ENCODE measurements at places on chromosomes 2 and 18.
A peak's percentile ranks its signal among the peaks of the same experiment; 100 is the strongest.

GRCh38 chr2:210128961-210129360 is 42.2 kb downstream of the KANSL1L start:
- peak; percentile 41 for DNase-seq

GRCh38 chr2:219629976-219630695 is 2.7 kb downstream of the SLC4A3 start:
- no peak for DNase-seq

DNA sequence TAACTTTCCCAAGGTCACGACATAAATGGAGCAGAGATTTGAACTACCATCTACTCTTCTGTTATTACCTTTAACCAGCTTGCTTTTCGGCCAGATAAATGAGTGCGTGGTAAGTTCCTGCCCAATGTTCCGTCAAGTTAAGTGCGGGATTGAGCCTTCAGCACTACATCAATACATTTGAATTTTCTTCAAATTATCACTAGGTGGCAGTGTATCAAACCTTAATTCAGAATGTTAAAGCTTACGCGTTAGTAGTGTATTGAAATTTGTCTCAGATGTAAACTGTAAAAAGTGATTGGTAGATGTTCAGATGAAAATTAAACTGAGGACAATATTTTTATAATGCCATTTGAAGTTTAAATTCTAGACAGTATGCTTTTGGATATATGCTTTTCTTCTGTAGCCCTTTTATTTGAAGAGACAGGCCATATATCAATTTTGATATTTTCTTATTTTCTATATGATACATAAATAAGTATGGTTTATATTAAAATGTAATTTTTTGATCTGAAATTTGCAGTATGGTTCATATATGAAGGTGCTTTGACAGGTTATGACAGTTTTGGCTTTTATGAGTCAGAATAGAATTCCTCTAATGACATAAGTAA is 681.3 kb downstream of the ADCYAP1 start:
- no peak for DNase-seq

GRCh38 chr2:181984814-181985631 is 630 bp upstream of the PPP1R1C start:
- no peak for DNase-seq

- DNase-seq: no peak
Observed at GRCh38 chr18:62741118-62741566, 25.8 kb downstream of the PHLPP1 start.

DNA sequence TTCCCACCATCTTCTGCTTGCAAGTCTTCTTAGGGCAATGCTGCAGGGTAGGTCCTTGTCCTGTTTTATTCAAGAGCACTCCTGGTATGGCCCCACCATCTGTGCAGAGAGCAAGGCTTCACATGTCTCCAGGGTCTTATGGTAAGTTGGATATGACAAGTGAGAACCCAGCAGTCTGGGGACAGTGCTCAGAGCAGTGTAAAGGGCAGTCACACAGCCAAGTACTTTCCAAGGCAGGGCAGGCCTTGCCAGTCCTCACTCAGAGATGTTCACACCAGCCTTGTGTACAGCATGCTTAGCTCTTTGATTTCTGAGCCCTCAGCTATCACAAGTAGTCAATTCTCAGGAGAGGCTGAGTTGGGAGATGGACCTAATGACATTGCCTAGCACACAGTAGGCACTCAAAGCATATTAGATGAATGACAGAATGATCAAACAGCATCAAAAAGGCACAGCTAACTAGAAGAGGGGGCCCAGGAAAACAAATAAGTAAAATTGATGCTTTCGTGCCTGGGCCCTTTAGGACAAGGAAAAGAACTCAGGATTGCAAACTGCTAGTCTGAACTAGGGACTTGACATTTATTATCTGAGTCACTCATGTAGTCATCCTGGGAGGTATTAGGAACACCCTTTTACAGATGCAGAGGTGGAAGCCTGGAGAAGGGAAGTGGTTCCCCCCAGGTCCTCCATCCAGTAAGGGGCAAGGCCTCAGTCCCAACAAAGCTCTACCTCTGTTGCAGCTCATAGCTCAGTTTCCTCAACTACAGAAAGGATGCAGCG is 86.7 kb upstream of the CTAGE1 start:
- no peak for DNase-seq

All from NCI-H1436 treated with DMSO at 0.1 percent for 48 hours (cell line).